B cell (primary cell): ENCODE measurements at places on chromosomes 4 and X. TPM values are rescaled to one million over a fixed set of nuclear protein-coding genes. Genes with fewer than 3 reads are reported as not detected.

DNA sequence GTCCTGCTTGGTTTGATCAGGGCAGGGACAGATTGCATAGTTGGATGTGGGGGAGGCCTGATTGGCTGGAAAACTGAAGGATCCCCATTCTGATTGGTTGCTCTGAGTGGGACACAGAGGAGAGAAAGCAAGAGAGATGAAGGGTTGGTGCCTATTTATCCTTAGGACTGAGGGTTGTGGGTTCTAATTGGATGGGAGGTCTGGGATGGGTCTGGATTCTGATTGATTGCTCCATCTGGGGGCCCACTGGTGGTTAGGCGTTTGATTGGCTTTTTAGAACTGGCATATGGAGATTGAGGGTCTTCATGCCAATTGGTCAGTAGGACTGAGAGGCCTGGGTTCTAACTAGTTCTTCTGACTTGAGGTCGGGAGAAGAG, 644 bp upstream of the EBP start:
- no peak for DNase-seq
- no peaks in the 10 kb centered on the region for H3K27me3 ChIP-seq
- H3K4me1 ChIP-seq, result peaks cover 12% of the 10 kb centered on the region
- H3K4me3 ChIP-seq, result peak overlapping the region; percentile 62
- no peaks in the 10 kb centered on the region for H3K36me3 ChIP-seq

Gene NLGN3
- 0.81 and 1.1 TPM in 2 replicates for polyA plus RNA-seq

DNA sequence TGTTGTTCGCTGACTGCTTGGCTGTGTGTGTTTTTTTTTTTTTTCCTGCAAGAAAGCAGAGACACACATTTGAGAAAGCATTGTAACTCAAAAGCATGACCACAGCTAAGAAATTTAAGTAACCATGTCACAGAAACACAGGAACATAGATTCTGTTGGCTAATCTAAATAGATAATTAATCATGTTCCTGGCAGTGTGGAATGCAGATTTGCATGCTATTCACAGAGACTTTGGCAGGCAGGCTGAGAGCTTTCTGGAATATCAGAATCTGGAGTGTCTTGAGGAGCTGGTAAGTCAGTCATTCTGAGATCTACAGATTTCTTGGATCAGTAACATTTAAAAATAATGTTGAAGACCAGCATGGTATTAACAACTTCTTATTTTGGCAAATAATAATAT, 33.2 kb upstream of the SMS start:
- H3K36me3 ChIP-seq, result no peaks in the 10 kb centered on the region
- H3K4me3 ChIP-seq, result no peak overlapping the region
- no peak overlapping the region for H3K27ac ChIP-seq
- no peak for DNase-seq

Gene TCEAL7
- polyA plus RNA-seq, result not detected in 2 replicates

Gene MTMR8
- polyA plus RNA-seq, result 0.99 and 1.8 TPM in 2 replicates

Gene SOD3
- not detected in 2 replicates for polyA plus RNA-seq

- no peak for DNase-seq
- H3K27me3 ChIP-seq, result no peaks in the 10 kb centered on the region
- H3K36me3 ChIP-seq, result no peaks in the 10 kb centered on the region
- H3K27ac ChIP-seq, result no peak overlapping the region
- H3K4me3 ChIP-seq, result no peak overlapping the region
Observed at GRCh38 chr4:122119739-122120138, 32.4 kb upstream of the BLTP1 start.

Gene HOPX
- polyA plus RNA-seq, result 14.2 and 29.2 TPM in 2 replicates

Gene MAOA
- not detected in 2 replicates for polyA plus RNA-seq

GRCh38 chr4:128565054-128565453, 244.4 kb upstream of the JADE1 start:
- H3K27ac ChIP-seq, result no peak overlapping the region
- no peak for DNase-seq
- no peak overlapping the region for H3K4me3 ChIP-seq
- no peaks in the 10 kb centered on the region for H3K4me1 ChIP-seq
- H3K36me3 ChIP-seq, result no peaks in the 10 kb centered on the region

GRCh38 chr4:41158756-41159155, 55.6 kb downstream of the APBB2 start:
- no peaks in the 10 kb centered on the region for H3K27me3 ChIP-seq
- H3K36me3 ChIP-seq, result no peaks in the 10 kb centered on the region
- no peak overlapping the region for H3K4me3 ChIP-seq
- no peaks in the 10 kb centered on the region for H3K4me1 ChIP-seq

GRCh38 chr4:167020410-167020809, 213.9 kb downstream of the SPOCK3 start:
- no peak overlapping the region for H3K4me3 ChIP-seq
- no peak for DNase-seq
